ENCODE measurements at places on chromosomes 6 and 20. TPM values are rescaled to one million over a fixed set of nuclear protein-coding genes. Genes with fewer than 3 reads are reported as not detected.

GRCh38 chr6:33333666-33334065 is 16.1 kb upstream of the ZBTB22 start:
- no peak for DNase-seq

GRCh38 chr6:154161689-154162088 is 122.6 kb downstream of the OPRM1 start:
- DNase-seq, result no peak

DNA sequence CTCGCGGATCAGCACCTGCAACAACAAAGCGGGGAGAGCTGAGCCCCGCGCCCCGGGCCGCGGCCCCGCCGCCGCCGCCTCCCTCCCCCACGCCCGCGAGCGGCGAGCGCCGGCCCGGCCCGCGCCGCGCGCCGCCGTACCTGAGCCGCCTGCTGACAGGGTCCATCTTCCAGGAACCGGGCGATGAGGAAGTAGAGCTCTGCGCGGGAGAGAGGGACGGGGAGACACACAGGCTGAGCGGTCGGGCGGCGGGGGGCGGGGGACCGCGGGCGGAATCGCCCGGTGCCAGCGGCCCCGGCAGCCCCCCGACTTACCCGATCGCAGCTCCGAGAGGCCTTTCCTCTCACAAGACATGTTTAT is 359 bp downstream of the PHIP start:
- no peak for DNase-seq

Gene PROCR
- 9.8 TPM for total RNA-seq

DNA sequence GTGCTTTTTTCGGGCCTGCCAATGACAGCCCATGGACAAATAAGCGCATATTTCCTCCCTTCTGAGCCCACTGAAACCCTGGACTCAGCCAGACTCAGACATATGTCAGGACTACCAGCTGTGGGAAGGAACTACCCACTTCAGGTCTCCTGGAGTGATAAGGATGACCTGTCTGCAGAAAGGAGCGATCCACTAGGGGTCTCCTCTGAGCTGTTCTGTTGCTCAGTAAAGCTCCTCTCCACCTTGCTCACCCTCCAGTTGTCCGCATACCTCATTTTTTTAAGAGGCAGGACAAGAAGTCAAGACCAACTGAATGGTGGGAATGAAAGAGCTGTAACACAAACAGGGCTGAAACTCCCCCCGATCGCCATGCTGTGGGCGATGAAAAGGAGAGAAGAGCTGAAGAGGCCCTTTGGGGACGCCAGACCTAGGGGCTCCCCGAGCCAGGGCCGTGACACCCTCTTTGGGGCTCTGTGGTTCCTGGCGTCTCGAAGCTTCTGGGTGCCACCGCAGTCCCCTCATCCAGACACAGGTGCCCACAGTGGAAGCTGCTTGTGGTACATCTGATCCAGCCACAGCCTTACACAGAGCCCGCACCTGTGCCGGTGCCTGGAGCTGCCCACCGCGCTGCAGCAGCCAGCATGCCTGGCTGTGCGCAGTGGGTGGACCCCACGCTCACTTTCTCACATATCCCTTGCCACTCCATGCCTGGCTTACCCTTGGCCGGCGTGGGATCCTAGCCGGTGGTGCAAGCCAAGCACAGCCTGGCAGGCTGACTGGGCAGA is 68.8 kb downstream of the EYS start:
- no peak for DNase-seq

Gene RAE1
- total RNA-seq, result 15.3 TPM

Measured in left ventricle myocardium inferior (tissue), 1 donor.